ENCODE measurements at places on chromosomes 3 and 15.

DNA sequence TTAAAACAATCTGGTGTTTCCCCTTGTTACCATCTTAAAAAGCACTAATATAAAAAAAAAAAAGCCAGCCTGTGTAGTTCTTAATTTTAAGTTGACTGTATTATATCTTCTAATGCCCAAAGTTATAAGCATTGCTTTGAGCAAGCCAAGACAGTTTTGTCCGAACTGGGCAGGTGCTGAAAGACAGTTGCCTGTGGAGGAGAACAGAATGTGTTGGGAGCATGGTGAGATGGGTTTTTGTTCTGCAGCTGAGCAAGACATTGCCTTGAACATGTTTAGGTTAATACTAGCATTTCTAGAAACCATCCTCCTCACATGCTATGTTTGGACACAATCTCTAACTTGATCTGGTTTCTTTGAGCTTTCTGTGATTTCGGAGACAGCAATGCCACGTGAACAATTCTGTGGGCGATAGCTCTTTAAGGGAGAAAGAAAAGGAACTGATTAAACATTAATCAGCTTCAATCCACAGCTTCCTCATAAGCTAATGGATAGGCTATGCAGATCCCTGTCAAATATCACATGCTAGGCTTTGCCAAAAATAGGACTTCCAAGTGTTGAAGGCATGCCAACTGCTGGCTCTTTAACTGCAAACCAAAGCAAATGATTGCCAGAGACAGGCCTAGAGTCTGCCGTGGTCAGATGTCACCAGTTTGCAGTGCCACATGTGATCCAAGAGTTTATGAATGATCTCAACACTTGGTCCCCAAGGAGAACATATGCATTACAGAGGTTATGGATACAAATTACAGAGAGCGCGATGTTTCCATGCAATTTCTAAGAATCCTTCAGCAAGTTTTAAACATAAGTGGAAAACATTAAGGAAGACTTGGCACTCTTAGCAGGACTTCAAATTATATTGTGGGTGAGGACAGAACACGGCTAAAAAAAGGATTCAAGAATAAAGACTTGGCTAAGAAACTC lies 428.1 kb downstream of the ROBO2 start:
- peak; percentile 89 for DNase-seq

DNA sequence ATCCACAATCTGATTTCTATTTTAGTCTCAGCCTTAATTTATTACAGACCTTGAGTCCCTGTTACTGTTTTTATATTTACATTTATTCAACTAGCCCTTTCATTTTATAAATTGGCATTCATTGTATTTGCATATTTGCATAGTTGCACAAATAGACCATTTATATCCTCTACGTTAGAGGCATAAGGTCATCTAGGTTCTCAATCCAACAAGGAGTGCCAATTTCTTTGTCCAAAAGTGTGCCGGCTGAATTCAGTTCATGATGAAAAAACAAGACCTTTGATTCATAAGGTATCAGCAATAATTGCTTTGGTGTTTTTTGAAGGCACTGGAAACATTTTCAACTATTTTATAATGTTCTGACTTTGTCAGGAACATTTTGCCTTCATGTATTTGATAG lies 33.9 kb upstream of the NANOGP8 start:
- DNase-seq, result no peak

DNA sequence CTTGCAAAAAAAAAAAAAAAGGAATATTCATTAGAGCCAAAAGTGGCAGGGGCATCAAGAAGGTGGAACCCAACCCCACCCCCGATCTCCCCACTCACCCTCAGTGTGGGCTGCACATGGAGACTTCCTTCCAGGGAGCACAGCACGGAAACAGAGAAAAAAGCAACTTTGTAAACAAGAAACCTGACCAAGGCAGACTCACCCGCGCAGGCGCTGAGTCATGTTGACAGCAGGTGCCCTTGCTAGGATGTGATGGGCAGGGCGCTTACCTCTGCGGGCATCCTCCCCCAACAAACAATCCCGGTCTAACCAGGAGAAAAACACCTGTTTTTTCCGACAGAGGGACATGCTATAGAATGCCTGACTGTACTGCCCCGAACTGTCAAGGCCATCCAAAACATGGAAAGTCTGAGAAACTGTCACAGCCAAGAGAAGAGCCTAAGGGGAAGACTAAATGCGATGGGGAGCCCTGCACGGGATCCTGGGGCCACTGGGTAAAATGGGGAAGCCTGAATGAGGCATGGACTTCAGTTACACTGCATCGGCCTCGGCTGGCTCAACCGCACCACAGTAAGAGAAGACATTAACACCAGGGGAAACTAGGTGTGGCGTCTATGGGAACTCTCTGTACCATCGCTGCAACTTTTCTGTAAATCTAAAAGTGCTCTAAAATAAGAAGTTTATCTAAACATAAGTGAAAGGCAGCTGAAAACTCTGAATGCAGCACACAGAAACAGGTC lies 66.7 kb upstream of the GATA2 start:
- no peak for DNase-seq

GRCh38 chr3:22977042-22977441 lies 226.1 kb upstream of the UBE2E2 start:
- no peak for DNase-seq

GRCh38 chr3:72281551-72281950 lies 496.6 kb upstream of the PROK2 start:
- DNase-seq, result no peak

DNA sequence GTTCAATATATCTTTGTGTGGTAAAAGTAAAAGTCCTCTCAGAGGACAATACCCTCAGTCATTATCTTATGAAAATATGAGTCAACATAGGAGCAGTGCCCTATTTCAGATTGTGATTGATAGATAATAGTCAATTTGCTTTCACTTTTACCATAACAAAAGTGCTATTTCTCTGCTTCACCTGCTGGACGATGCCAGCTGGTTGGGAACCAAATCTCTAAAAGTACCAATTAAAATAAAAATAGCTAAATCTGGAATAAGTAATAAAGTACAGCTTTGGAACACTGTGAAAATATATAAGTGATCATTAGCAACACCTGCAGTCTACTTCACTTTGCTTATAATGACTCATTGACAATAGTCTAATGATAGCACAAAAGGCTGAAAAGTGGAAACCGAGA lies 390.3 kb upstream of the AGTR1 start:
- no peak for DNase-seq

All from muscle of arm (tissue), 14 donors.